ENCODE measurements at places on chromosomes 7 and 10. TPM values are rescaled to one million over a fixed set of nuclear protein-coding genes. Genes with fewer than 3 reads are reported as not detected.

UPK3BL1 gene
- total RNA-seq = 6.7 TPM

FKBP6 gene
- total RNA-seq = not detected

NACAD gene
- 0.46 TPM for total RNA-seq

CLDN3 gene
- total RNA-seq = 3.0 TPM

LIPM gene
- total RNA-seq = not detected

SYNPO2L gene
- total RNA-seq = 0.02 TPM

COL13A1 gene
- 0.21 TPM for total RNA-seq

NPTX2 gene
- 0.25 TPM for total RNA-seq

ZNF518A gene
- 9.2 TPM for total RNA-seq

ANLN gene
- total RNA-seq = 79.9 TPM
